ENCODE measurements at places on chromosomes 3 and 15.
A peak's percentile ranks its signal among the peaks of the same experiment; 100 is the strongest.

- DNase-seq, result no peak
Observed at GRCh38 chr15:27027229-27027628, 56.2 kb downstream of the GABRG3 start.

GRCh38 chr3:32105291-32106131 lies 909 bp upstream of the GPD1L start:
- no peak for DNase-seq

DNA sequence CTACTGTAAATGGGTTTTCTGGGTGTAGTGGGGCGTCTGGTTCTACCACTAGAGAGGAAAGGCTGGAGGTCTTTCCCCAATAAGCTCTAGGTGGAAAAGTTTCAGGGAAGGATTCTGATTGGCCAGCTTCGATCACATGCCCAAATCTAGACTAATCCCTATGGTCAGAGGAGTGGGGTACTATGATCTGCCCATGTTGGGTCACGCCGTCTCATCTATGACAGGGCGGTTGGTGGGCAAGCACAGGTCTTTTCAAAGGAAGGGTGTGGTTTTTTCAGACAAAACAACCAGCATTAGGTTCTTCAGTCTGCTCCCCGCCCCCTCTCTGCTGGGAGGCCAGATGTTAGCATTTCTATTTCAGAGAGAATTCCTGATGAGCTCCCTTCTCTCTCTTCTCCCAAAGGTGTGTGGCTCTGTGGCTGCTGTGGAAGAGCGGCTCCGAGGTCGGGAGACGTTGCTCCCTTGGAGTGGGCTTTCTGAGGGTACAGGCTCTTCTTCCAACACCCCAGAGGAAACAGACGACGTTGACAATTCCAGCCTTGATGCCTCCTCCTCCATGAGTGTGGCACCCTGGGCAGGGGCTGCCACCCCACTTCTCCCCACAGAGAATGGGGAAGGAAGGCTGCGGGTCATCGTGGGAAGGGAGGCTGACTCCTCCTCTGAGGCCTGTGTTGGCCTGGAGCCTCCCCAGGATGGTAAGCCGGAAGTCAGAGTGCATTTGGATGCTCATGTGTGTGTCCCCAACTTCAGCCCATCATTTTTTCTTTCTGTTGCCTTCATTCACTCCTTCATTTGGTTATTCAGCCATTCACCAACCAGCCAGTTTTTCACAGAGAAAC lies 9.7 kb upstream of the TATDN2 start:
- DNase-seq, result no peak

- no peak for DNase-seq
Observed at GRCh38 chr3:61358364-61358763, 107.1 kb upstream of the FHIT start.

- no peak for DNase-seq
Observed at GRCh38 chr3:158700559-158700958, 28.1 kb upstream of the LXN start.

DNA sequence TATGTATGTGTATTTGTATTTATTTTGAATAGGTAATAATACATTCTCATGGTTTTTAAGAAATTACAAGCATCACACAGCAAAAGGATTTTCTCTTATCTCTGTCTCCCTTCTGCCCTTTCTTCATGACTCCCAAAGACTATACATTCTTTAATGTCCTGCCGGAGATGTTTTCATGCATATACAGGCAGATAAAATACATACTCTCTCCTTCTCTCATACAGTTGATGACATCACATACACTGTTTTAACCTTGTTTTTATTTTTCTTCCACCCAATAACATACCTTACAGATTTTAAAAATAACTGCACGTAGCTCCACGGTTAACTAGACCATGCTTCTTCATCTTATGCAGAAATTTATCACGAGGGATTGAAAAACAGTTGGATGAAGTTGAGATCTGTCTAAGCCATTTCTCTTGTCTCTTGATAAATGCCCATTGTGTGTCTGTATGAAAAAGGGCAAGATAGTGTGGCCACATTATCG lies 249.8 kb downstream of the EDEM1 start:
- no peak for DNase-seq

DNA sequence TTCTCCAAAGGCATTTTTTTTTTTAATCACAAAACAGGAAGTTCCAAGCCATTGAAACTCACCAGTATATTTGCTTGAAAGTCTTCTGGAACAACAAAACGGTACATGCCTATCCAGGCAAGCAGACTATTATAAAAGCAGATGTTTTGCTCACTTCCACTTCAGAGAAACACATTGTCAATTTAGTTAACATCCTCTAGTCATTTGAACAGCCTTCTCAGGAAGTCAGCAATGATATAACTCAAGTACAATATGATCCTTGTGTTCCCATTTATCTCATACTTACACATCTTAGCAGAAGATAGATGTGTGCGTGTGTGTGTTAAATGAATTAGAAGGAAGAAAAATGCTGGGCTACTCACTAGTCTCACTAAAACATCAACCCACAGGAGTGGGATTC lies 30.4 kb downstream of the MECOM start:
- no peak for DNase-seq

DNA sequence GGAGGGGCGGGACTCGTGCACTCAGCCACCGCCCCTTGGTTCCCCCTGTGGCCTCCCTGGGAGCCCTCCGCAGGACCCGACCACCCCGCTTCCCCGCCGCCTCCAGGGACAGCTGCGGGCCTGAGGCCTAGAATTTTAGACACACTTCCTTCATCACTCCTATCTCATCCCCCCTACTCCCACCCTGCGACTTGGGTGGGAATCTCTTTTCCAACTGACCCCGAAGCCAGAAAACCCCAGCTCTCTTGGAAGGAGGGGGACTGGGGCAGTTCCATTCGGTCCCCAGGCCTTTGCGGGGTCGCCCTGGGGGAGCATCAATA lies 289 bp upstream of the TFDP2 start:
- DNase-seq, result no peak

DNA sequence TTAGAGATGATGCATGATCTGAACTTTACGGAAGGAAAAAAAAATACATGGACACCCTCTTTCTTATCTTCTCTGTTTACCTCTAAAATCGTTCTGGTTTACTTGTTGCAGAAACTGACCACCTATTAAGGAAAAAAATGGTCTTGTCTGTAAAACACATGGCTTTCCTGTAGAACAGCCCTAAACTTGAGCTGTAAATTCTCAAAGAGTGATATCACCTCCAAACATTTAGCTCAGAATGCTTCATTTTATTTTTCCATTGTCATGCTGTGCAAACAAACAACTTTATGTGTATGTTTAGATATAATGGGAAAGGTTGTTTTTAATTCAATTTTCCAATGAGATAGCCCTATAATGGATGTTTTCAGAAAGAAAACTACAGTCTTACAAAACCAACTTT lies 237.4 kb upstream of the NR2F2 start:
- DNase-seq, result no peak

DNA sequence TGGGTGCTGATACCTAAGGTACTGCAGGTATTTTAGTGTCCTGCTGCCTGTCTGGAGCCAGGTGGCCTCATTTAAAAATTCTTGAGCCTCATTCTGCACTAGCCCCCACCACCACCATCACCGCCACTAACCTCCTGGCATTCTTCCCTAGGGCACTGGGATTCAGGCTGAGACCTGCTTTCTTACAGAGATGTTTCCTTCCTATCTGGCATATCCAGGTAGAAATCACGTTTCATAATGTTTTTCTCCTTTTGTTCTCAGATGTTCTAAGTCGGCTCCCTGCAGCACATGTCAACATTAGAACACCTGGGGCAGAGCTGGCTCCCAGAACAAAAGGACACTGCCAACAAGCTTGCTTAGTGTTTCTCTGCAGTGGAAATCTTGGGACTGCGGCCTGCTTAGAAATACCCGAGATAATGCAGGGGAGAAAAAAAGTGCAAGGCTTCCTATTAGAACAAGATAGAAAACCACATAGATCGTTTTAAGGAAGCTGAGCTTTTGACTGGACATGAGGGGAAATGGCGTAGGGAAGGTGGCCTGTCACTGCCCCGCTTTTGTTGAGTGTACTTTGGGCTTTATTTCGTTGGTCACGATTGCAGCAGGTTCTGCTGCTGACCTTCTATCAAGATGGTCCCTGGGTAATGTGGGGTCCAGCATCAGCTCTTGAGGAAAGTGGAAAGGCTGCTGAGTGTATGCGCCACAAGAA lies 59.6 kb upstream of the PPARG start:
- no peak for DNase-seq

DNA sequence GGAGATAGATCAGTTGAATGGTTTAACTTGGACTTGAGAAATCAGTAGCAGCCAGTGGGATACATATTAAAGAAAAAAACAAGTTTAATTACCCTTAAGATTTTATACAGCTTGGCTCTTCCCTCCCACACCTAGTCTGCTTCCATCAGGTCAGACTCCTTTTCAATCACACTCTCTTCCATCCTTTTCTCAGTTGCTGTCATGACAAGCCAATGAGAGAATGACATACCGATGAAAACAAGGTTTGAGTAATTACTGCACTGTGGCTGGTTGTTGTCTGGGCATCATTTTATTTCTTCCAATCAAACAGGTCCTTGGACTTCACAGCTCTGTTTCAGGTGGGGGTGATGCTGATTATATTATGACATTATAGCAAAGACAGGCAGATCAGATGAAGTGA lies 424.6 kb downstream of the ZBTB20 start:
- no peak for DNase-seq

- DNase-seq, result no peak
Observed at GRCh38 chr3:9749296-9749644, 482 bp upstream of the OGG1 start.

- DNase-seq, result no peak
Observed at GRCh38 chr3:171399842-171400241, 60.4 kb downstream of the TNIK start.

GRCh38 chr3:115147329-115148141 lies 447 bp upstream of the ZBTB20 start:
- peak; percentile 66 for DNase-seq

DNA sequence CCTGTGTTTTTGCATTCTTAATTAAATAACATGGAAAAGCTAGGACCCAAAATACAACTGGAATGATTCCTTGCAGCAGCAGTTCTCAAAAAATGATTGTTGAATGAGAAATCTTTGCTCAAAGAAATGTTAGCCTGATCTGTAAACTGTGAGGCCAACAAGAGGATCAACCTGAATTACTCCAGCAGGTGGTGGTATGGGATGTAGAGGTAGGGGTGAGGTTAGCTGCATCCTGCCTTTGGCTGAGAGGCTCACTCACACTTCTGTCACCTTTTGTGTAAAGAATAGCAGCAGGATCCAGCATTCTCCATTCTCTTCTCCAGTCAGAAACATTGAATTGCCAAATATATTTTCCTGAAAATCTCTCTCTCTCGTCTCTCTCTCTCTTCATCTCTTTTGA lies 26.5 kb upstream of the FAM98B start:
- no peak for DNase-seq

DNA sequence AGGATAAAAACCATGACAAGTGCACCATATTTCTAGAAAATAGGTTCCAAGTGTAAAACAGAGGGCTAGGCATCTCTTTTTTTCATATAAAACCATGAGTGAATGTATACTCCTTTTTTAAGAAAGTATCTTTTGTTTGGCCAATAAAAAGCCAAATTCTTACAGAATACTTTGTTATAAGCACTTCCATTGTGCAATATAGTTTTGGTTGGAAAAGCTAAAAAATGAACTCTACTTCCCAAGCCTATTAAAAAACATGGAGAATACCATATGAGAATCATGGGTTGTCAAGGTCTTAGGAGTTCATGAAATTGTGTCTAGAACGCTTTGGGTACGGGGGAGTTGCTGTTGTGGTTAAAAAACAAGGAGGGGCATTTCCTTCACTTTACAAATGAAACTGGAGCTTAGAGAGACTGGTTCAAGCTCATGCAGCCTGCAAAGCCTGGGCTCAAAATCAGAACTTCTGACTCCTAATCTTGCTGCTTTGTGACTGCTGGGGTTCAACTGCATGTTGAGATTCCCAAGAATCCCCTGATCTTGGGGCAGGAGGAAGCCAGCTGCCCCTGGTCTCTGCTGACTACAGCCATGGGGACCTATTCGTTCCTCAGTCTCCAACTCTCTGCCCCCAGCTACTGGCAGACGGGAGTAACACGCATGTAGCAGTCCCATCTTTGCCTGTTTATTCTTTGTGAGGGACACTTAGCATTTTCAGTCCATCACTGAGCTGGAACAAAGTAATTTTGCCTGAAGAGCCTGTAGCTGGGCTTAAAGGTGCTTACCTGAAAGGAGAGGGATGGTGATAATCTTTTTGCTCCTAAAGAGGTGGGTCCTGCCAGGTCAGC lies 229.1 kb downstream of the CHST2 start:
- no peak for DNase-seq

GRCh38 chr3:19348941-19349564 lies 200.7 kb downstream of the KCNH8 start:
- no peak for DNase-seq

- no peak for DNase-seq
Observed at GRCh38 chr3:76365275-76365674, 579.9 kb upstream of the ZNF717 start.

GRCh38 chr3:22122567-22122966 lies 371.6 kb upstream of the ZNF385D start:
- no peak for DNase-seq

DNA sequence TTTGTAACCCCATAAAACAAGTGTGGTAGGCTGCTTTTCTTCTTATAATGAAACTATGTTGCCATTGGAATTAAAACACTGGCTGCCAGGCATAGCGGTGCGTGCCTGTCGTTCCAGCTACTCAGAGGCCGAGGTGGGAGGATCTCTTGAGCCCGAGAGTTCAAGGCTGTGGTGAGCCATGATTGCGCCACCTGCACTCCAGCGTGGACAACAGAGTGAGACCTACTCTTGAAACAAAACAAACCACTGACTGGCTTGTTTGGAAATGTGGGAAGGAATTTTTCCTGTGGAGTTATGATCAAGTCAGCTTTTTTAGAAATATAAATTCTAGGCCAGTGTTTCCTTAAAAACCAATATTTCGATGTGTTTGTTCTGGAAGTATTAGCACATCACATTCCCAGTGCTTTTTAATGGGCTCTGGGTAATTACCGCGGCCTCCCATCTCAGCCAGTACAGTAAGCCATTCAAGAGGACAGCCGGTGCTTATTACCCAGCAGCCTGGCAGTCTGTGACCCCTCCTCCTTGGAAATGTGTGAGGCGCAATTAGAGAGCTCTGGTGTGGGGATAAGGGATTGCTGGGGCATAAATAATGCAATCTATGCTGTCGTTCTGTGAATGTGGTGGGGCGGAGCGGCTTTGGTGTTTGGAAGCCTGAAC lies 58.3 kb upstream of the TRAK1 start:
- no peak for DNase-seq

DNA sequence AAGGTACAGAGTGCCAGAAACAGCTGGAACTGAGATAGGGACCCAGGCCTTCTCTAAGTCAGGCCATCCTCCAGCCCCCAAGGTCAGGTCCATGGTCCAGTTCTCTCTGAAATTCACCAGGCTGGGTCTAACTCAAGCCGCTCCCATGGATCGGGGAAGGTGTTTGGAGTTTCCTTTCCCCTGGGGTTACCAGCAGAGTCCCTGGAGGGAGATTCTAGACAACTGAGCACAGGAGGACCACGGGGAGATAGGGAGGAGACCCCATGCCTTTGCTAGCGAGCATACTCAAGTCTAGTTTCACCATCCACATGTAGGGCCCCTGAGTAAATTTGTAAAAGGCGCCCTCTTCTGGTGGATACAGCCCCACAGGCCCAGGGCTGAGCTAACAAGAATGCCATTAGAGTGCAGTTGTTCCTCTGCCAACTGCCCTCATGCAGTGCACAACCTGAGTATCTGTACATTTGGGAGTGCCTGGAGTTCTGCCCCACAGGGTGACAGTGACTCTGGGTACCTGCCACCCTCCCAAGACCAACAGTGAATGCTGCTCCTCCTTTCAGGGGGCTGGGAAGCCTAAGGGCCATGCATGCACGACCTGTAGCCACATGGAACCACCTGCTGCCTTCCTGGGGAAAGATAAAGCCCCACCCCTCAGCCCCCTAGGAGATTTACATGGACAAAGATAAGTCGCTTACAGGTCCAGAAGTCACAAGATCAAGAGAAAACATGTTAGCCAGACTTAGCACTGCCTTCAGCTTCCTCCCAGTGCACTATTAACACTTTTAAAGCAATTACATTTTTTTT lies 89.0 kb downstream of the IQSEC1 start:
- no peak for DNase-seq

All from stimulated activated CD8-positive, alpha-beta memory T cell treated with anti-CD3 and anti-CD28 coated beads, Interleukin-15, amount 100 ng/mL, for 24 hours (primary cell).